Osteoblast (primary cell): ENCODE measurements at places on chromosomes 3 and 15. TPM values are rescaled to one million over a fixed set of nuclear protein-coding genes. Genes with fewer than 3 reads are reported as not detected.

Gene DISP2
- total RNA-seq: 0.29 and 0.36 TPM in 2 replicates

DNA sequence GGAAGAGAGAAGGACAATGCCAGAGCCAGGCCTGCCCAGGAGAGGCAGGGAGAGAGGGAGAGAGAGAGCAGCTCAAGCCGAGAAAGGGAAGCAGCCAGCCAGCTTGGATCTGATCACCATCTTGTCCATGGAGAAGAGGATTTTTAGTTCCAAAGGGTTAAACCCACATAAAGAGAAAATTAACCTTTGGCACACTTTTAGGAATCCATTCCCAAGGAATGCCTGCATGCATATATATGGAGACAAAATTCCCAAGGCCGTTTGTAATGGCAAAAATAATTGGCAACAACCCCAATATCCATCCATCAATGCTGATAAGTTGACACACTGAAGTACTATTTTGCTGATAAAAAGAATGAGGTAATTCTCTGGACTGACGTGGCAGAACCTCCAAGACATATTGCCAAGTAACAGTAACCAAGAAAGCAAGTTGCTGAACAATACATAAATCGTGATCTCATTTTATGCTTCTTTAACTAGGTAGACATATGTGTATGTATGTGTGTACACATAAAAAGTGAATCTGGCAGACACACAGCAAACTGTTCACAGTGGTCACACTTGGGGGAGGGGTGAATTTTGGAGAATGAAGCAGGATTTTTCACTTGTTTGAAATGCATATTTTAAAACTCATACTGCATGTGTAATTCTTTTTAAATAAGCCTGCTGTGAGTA is 7.5 kb upstream of the STRA6 start:
- no peaks in the 10 kb centered on the region for H3K27me3 ChIP-seq
- H3K4me3 ChIP-seq: no peak overlapping the region
- DNase-seq: peak; percentile 91
- H3K4me1 ChIP-seq: peaks cover 34% of the 10 kb centered on the region
- peak overlapping the region; percentile 86 for H3K27ac ChIP-seq

DNA sequence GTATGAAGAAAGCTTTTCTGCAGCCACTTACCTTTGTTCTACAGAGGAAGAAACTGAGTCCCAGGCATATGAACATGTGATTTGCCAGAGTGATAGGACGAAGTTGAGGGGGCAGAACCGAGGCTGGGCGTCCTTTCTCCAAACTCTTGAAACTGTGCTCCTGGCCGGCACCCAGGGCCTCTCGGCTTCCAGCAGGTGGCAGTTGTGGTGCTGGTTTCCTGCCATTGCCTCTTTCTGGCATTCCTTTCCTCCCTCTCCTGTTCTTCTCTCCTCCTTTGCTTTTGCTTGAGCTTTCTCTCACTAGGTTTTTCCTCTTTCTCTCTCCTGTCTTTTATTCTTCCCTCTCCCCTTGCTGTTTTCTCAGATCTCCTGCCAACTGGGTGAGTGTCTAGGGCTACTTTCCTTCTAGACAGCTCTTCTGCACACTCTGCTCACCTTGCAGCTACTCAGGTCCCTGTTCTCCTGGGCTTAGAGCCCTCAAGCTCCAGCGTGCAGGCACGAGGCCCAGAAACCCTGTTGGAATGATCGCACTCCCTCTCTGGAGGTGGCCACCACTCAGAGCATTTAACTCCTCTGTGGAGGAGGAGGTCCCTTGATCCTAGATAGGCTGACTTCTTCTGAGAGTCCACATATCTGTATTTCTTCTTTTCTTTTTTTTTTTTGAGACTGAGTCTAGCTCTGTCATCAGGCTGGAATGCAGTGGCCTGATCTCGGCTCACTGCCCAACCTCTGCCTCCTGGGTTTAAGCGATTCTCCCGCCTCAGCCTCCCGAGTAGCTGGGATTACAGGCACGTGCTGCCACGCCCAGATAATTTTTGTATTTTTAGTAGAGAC is 26.2 kb downstream of the TRAK1 start:
- peaks cover 30% of the 10 kb centered on the region for H3K4me1 ChIP-seq
- no peaks in the 10 kb centered on the region for H3K36me3 ChIP-seq
- peak overlapping the region; percentile 18 for H3K4me3 ChIP-seq
- H3K27ac ChIP-seq: peak overlapping the region; percentile 50

GRCh38 chr3:121863801-121864200 is 28.8 kb downstream of the EAF2 start:
- H3K4me1 ChIP-seq: no peaks in the 10 kb centered on the region
- no peak overlapping the region for H3K27ac ChIP-seq
- H3K27me3 ChIP-seq: no peaks in the 10 kb centered on the region
- no peaks in the 10 kb centered on the region for H3K36me3 ChIP-seq
- no peak overlapping the region for H3K4me3 ChIP-seq
- no peak for DNase-seq

Gene RAP2B
- total RNA-seq: 20.3 and 22.4 TPM in 2 replicates

- no peak overlapping the region for H3K4me3 ChIP-seq
- no peaks in the 10 kb centered on the region for H3K4me1 ChIP-seq
- no peaks in the 10 kb centered on the region for H3K27me3 ChIP-seq
- DNase-seq: no peak
- H3K27ac ChIP-seq: no peak overlapping the region
Observed at GRCh38 chr15:53539878-53540277, 219.6 kb downstream of the WDR72 start.

Gene WDR93
- under 0.01 and 0.36 TPM in 2 replicates for total RNA-seq

DNA sequence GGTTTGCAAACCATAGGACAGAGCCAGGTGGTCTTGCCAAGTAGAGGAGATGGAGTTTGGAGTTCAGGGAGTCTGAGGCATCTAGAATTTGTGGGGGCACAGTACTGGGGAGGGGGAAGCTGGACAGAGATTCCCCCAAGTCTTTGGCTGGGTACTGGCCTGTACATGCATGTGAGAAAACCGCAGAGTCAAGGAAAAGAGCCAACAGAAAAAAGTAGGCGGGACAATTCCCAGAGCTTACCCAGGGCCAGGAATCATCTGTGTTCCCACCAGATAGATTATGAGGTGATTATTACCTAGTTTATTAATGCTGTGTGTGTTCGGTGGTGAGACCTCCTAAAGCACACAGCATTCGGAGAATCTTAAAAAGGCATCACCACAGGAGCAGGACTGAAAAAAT is 11.3 kb downstream of the LYSMD4 start:
- H3K4me1 ChIP-seq: peaks cover 12% of the 10 kb centered on the region
- no peak for DNase-seq
- H3K4me3 ChIP-seq: no peak overlapping the region
- H3K27ac ChIP-seq: no peak overlapping the region
- no peaks in the 10 kb centered on the region for H3K36me3 ChIP-seq

DNA sequence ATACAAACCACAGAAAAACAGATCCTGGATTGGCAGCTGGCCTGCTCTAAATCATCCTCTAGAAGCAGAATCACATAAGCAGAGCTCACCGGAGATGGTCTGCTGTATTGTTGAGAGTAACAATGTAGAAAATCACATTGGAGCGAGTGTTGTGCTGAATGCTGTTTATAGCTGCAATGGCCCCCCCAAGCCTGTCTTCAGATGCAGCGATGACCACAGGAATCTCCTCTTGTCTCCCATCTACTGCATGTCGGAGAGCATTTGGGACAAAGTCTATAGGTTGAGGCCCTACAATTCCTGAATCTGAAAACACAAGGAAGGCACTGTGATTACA is 8.0 kb downstream of the GLT8D1 start:
- peaks cover 2% of the 10 kb centered on the region for H3K4me1 ChIP-seq
- peaks cover 68% of the 10 kb centered on the region for H3K36me3 ChIP-seq
- no peak for DNase-seq
- H3K27ac ChIP-seq: no peak overlapping the region
- no peak overlapping the region for H3K4me3 ChIP-seq

Gene CFAP100
- total RNA-seq: not detected in 2 replicates

GRCh38 chr3:18046131-18046915 is 303.9 kb upstream of the TBC1D5 start:
- H3K36me3 ChIP-seq: no peaks in the 10 kb centered on the region
- DNase-seq: no peak
- no peak overlapping the region for H3K4me3 ChIP-seq
- H3K4me1 ChIP-seq: no peaks in the 10 kb centered on the region
- H3K27ac ChIP-seq: no peak overlapping the region
- H3K27me3 ChIP-seq: no peaks in the 10 kb centered on the region

- no peaks in the 10 kb centered on the region for H3K36me3 ChIP-seq
- H3K4me1 ChIP-seq: peaks cover 12% of the 10 kb centered on the region
- H3K27ac ChIP-seq: no peak overlapping the region
- no peak overlapping the region for H3K4me3 ChIP-seq
- peak; percentile 57 for DNase-seq
Observed at GRCh38 chr3:29465836-29466235, 185.0 kb downstream of the RBMS3 start.

GRCh38 chr15:43872416-43873020 is 45.7 kb downstream of the WDR76 start:
- H3K4me1 ChIP-seq: no peaks in the 10 kb centered on the region
- no peak overlapping the region for H3K4me3 ChIP-seq
- H3K27ac ChIP-seq: no peak overlapping the region
- DNase-seq: peak; percentile 88
- no peaks in the 10 kb centered on the region for H3K27me3 ChIP-seq
- peaks cover 12% of the 10 kb centered on the region for H3K36me3 ChIP-seq

DNA sequence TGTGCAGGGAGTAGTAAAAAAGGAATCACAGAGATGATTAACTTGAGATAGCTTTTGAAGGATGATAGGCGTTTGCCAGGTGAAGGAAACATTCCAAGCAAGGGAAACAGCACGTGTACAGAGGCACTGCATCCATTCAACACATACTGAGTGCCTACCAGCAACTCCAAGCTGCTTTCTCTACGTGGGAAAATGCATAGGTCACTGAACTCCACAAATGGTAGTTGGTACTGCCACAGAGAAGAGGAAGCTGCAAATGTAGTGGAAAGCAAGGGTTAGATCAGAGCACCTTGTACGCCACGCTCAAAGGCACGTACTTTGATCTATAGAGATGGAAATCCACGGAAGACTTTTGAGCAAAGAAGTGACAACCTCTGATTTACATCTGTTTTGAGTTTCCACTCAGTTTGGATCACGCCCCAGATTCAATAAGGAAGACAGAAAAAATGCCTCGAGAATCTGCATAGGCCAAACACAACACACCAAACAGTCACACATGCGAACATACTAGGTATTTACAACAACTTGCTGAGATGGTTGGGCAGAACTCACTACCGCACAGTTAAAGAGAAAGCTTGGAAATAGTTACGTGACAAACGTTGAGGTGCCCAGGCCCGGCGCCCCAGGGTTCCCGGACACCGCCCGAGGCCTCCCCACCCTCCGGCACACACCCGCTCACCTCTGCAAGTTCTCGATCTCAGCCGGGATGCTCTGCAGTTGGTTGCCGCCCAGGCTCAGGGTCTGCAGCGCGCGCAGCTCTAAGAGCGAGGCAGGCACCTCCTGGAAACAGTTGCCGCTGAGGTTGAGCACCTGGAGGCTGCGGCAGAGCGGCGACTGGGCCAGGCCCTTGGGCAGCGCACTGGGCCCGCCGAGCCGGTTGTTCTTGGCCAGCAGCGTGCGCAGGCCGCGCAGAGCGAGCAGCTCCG is 826 bp downstream of the LRRC58 start:
- peaks cover 28% of the 10 kb centered on the region for H3K4me1 ChIP-seq
- peaks cover 6% of the 10 kb centered on the region for H3K36me3 ChIP-seq
- no peaks in the 10 kb centered on the region for H3K27me3 ChIP-seq
- peak overlapping the region; percentile 90 for H3K4me3 ChIP-seq
- H3K27ac ChIP-seq: peak overlapping the region; percentile 82

GRCh38 chr3:109081746-109082510 is 36.0 kb downstream of the MORC1 start:
- no peaks in the 10 kb centered on the region for H3K4me1 ChIP-seq
- no peaks in the 10 kb centered on the region for H3K27me3 ChIP-seq
- H3K36me3 ChIP-seq: no peaks in the 10 kb centered on the region
- H3K4me3 ChIP-seq: no peak overlapping the region
- DNase-seq: peak; percentile 21

- DNase-seq: no peak
- no peak overlapping the region for H3K27ac ChIP-seq
- no peaks in the 10 kb centered on the region for H3K36me3 ChIP-seq
- H3K4me1 ChIP-seq: no peaks in the 10 kb centered on the region
- no peaks in the 10 kb centered on the region for H3K27me3 ChIP-seq
- H3K4me3 ChIP-seq: no peak overlapping the region
Observed at GRCh38 chr3:34178415-34178814, 380.0 kb downstream of the PDCD6IP start.

DNA sequence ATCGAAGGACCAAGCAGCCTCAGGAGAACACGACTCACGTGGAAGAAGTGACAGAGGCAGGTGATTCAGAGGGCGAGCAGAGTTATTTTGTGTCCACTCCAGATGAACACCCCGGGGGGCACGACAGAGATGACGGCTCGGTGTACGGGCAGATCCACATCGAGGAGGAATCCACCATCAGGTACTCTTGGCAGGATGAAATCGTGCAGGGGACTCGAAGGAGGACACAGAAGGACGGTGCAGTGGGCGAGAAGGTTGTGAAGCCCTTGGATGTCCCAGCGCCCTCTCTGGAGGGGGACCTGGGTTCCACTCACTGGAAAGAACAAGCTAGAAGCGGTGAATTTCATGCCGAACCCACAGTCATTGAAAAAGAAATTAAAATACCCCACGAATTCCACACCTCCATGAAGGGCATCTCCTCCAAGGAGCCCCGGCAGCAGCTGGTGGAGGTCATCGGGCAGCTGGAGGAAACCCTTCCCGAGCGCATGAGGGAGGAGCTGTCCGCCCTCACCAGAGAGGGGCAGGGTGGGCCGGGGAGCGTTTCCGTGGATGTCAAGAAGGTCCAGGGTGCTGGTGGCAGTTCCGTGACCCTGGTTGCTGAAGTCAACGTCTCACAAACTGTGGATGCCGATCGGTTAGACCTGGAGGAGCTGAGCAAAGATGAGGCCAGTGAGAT is 26.0 kb downstream of the SYNM start:
- no peak overlapping the region for H3K4me3 ChIP-seq
- no peaks in the 10 kb centered on the region for H3K27me3 ChIP-seq
- H3K36me3 ChIP-seq: no peaks in the 10 kb centered on the region
- DNase-seq: no peak

DNA sequence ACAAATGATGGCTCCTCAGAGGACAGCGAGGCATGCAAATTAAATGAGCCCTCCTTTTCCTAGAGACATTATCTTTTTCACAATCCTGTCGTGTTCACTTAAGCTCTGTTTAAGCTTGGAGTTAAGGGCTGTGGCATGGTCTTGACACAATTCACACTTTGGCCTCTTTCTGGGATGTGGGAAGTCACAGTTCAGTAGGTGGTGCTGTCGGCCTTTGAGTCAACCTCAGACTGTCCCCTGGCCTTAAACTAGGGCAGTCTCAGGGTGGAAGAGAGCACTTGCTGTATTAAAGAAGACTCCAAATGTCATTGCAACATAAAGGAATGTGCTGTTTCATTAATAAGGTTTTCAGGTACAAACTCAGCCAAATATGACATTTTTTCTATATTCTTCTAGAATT is 351.0 kb downstream of the MCTP2 start:
- H3K36me3 ChIP-seq: no peaks in the 10 kb centered on the region
- H3K27ac ChIP-seq: no peak overlapping the region
- no peak for DNase-seq
- H3K27me3 ChIP-seq: no peaks in the 10 kb centered on the region
- H3K4me3 ChIP-seq: no peak overlapping the region

Gene XYLB
- total RNA-seq: 10.1 and 12.4 TPM in 2 replicates

Gene CSNK1G1
- total RNA-seq: 34.0 and 35.4 TPM in 2 replicates

Gene RETNLB
- total RNA-seq: not detected in 2 replicates

- H3K27me3 ChIP-seq: no peaks in the 10 kb centered on the region
- peak; percentile 52 for DNase-seq
- H3K4me1 ChIP-seq: peaks cover 14% of the 10 kb centered on the region
- H3K4me3 ChIP-seq: no peak overlapping the region
- H3K27ac ChIP-seq: no peak overlapping the region
Observed at GRCh38 chr15:85033148-85033547, 51.5 kb downstream of the PDE8A start.
